ENCODE measurements at places on chromosomes 7 and 10.

GRCh38 chr7:15580604-15581351, 19.0 kb upstream of the AGMO start:
- DNase-seq = no peak

GRCh38 chr10:124179308-124180043, 86.1 kb upstream of the CHST15 start:
- DNase-seq = no peak

GRCh38 chr7:34155220-34155908, 250.0 kb downstream of the BMPER start:
- DNase-seq = no peak

- no peak for DNase-seq
These were observed 24.5 kb upstream of the MSRB2 start for GRCh38 chr10:23070913-23071218.

DNA sequence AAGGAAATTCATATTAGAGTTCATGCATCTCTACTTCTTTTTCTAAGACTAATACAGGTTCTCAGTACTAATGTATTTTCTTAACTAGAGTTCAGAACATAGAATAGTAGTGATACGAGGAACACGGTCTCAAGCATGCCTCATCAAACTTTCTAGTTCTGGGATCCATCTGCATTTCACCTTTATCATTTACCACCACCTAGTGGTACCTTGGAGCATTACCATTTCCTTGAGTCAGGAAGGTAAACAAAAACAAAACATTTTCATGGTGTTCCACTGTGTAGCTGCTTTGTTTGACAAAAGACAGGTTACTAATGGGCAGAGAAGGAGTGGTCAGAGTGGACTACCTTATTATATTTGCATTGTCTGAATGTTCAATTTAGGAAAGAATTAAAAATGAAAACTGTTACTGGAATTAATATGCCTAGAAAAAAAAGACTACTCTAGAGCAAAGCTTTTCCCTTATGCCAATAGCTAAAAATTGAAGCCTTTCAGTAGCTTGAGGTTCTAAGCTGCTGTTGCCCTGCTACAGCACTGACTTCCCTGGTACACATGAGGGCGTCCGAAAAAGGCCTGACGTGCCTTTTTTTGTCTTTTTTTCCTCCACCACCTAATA, 44.5 kb downstream of the STARD3NL start:
- no peak for DNase-seq

DNA sequence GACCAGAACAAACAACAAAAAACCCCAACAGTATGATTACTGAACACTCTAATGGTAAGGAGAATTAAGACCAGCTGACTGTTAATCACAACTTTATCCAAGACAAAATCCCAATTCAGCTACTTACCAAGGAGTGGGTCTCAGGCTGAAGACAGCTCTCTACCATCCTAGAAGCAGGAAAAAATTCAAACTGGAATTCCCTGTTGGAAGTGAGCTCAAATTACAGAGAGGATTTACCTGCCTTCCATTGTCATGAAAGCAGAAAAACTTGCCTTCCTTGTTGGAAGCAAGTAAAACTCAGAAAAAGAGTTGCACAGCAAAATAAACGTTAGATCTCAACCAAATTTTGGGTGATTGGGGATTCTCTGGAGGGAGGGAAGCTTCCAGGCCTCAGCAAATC, 20.9 kb downstream of the SPAM1 start:
- DNase-seq = no peak

GRCh38 chr7:24346716-24347115, 62.7 kb downstream of the NPY start:
- DNase-seq = no peak

DNA sequence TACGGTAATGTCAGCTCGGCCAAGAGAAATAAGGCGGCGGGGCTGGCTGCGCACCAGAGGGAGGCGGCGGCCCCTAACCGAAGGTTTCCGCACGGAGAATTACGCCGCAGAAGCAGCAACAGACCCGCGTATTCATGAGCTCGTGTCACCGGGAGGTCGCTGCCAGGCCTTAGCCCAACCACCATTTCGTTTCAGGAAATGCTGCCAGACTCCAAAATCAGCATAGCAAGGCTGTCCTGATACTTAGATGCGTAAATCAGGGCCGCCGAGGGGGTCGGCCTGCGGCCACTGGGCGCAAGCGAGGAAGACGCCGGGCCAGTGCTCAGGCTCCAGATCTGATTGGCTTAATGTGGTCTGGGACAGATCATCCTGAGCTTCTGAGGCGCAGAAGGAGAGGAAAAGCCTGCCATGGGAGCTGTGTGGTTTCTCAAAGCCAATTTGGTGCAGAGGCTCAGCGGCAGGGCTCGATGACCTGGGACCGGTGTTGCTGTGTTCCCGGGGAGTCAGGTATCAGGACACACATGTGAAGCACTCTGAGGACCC, 247.9 kb downstream of the BAMBI start:
- DNase-seq = no peak

DNA sequence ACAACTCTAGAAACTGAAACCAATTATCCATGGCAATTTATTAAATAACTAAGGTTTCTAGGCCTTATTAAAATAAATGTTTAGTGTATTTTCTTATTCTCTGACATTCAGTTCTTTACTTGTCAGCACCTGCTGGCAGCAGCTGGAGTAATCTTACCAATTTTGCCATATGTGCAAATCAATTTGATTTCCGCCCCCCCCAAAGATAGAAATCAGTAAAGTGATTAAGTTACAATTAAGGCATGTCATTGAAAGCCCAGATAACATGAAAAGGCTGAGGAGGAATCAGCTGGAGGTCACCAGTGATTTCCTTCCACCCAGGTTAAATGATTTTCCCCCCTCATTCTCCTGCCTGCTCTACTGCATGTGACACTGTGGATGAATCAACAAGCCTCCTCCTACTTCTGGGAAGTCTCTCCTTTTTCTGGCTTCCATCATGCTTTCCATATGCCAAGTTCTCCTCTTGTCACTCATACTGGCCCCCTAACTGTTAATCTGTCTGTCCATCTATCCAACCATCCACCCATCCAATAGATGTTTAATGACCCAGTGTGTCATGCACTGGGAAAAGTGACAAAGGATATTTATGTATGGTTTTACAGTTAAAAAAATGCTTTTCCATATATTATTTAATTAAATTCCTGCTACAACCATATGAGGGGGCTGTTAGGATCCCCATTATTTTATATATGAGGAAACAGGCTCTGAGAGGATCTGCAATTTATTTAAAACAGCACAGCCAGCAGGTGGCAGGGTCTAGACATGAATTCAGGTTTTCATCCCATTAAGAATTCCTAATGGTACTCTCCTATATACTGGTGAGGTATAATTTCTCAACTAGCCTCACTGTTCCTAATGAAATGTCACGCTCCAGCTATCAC, 116.5 kb downstream of the ATXN7L1 start:
- no peak for DNase-seq

DNA sequence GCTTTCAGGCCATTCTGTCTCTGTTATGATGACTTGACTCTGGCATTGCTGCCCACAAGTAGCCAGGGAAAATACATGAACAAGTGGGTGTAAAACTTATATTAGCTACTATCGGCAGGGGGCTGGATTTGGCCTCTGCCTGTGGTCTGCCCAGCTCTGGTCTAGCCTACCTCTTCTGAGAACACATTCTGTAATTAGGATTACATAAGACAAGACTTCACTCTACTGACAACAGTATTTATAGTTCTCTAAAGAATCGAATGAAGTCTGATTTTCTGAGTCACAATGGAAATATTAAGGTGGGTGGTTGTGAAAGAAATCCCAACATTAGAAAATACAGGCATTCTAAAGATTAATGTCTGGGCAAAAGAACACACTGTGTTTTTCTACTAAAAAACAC, 55.5 kb downstream of the DLD start:
- no peak for DNase-seq

DNA sequence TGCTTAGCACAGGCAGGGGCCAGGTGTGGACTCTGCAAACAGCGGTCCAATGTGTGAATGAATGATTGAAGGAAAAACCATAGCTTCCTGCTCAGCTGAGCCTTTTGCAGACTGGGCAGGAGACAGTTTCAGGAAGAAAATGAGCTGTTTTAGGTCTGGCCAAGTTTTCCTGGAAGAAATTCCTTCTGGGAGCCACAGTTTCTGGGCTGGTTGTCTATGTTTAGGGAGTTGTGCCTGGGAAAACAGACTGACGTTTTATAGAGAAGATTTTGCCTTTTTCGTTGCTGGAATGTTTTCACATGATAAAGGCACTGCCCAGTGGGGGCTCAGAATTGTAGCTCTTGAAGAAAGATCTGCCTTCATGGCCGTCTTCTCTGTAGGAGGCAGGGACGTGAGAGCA, 255.1 kb downstream of the CCSER2 start:
- DNase-seq = no peak

DNA sequence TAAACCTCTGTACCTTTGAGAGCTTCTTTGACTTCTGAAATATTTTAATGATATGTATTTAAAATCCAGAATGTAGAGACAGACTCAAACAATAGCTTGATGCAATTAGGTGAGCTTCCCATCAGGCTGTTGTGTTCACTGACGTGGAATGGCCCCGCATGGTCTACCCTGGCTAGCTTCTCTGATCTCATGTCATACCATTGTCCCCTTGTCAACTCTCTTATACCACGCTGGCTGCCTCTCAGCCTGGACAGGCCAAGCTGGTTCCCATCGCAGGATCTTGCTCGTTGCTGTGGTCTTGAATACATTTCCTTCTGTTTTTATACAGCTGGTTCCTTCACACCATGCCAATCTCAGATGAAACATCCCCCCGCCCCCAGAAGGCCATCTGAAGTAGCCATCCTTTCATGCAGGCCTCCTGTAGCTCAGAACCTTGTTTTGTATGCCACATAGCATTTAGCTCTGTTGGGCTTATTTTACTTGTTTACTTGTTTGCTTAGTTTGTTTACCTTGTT, 84.2 kb downstream of the FANK1 start:
- no peak for DNase-seq

- DNase-seq = no peak
These were observed 106.7 kb downstream of the NKX6-2 start for GRCh38 chr10:132679217-132679595.

DNA sequence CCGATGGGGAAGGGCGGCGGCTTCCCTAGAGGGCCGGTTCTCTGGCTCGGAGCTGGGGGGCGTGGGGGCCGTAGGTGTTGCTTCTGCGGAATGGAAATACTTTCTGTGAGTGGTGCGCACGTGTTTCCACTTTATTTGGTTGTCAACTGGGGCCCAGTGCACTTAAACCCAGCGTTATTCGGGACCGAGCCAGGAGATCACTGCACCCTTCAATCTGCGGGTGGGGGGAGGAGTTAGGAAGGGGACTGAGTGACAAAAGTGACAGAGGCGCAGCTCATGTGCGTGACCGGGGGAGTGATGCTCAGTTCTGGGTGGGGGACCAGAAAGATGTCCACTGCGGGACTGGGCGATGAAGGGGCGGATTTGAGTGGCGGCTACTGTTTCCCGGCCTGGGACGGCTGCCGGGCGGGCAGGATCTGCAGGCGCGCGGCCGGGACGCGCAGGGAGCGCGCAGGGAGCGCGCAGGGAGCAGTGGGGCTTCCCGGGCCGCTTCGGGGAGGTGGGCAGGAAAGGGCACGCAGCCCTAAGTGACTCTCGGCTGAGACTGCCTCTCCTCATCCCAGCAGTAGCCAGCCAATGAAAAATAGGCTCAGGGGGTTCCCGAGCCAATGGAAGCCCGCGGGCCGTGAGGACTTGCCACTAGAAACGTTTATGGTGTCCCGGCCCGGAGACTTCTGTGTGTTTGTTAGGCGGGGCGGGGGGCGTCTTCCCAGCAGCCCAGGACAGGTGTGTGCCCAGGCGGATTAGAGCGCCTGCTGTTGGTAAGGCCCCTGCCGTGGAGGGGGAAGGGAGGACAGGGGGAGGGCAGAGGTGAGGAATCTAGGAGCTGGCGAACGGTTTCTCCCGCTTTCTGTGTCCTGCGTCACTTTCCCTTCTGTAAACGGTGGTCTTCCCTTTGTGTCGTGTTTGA, 54.3 kb upstream of the KDM7A start:
- peak; percentile 45 for DNase-seq

GRCh38 chr10:59872892-59873463, 33.4 kb downstream of the CCDC6 start:
- DNase-seq = no peak

DNA sequence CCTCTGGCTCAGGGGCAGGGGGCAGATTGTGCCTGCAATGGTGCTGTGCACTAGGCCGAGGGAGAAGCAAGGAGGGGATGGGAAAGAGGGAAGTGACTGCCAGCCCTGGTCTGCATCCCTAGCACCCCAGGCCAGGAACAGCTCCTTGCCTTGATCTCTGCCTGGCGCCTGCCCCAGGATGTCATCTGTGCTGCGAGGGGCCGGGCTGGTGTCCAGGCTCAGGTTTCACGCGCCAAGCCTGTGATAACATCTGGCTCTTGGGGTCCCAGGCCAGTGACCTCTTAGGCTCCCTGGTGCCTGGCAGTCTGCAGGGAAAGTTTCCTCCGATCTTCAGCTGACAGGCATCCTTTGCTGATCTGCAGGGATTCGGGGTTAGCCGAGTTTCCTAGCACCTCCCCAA, 193.5 kb upstream of the GPR26 start:
- DNase-seq = no peak

DNA sequence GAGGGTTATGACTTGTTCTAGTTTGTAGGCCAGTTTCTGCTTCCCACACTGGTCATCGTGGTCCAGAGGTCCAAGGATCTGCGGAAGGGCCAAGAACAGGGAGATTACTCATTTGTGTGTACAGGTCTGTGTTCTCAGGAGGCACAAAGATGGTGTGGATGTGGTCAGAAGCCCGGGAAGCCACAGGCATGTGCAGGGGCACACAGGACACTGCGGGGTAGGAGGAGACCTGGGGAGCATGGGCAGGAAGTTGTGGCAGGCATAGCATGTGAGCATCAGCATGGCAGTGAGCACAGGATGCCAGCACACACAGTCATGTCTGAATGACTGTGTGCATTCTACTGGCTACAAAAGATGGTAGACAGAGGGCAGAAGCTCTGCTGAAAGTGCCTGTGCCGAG, 445.8 kb downstream of the PLXNA4 start:
- no peak for DNase-seq

GRCh38 chr7:101598422-101598985, 30.6 kb downstream of the MYL10 start:
- DNase-seq = no peak

- no peak for DNase-seq
These were observed 61.5 kb downstream of the CPVL start for GRCh38 chr7:29084832-29085231.

DNA sequence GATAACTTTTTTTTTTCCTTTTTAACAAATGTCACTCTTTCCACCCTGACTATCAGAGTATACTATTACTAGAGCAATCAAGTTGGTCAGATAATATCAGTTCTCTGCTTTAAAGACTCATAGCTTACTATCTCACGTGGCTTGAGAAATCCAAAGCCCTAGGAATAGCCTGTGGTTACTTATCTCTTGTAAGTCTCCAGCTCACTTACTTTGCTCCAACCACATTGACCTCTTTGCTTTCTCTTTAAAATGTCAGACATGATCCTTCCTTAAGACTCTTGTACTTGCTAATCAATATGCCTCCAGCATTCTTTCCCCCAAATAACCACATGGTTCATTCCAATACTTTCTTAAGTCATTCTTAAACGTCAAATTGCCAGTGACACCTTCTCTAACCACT, 1292.2 kb downstream of the REEP3 start:
- DNase-seq = no peak
